ENCODE measurements at places on chromosomes 13 and 19.

- no peak for DNase-seq
These were observed 10.1 kb downstream of the ZNF714 start for GRCh38 chr19:21092109-21092508.

DNA sequence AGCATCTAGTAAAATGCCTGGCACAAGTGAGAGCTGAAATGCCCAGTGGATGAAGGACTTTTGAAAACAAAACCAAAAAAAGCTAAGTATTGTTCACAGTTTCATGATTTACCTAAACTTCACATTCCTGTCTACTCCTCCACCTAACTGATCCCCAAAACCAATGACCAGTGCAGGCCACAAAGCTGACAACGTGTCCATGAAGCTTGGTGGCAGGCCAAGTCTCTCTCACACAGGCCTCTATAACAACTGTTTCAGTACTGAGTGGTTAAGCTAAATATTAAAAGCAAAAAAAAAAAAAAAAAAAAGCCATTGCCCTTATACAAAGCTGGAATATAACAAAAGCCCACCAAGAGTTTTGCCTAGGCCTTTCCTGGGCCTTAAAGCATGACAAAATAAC, 36.4 kb downstream of the STK24 start:
- peak; percentile 46 for DNase-seq

- DNase-seq = no peak
These were observed 60.7 kb downstream of the ZAR1L start for GRCh38 chr13:32254416-32254815.

DNA sequence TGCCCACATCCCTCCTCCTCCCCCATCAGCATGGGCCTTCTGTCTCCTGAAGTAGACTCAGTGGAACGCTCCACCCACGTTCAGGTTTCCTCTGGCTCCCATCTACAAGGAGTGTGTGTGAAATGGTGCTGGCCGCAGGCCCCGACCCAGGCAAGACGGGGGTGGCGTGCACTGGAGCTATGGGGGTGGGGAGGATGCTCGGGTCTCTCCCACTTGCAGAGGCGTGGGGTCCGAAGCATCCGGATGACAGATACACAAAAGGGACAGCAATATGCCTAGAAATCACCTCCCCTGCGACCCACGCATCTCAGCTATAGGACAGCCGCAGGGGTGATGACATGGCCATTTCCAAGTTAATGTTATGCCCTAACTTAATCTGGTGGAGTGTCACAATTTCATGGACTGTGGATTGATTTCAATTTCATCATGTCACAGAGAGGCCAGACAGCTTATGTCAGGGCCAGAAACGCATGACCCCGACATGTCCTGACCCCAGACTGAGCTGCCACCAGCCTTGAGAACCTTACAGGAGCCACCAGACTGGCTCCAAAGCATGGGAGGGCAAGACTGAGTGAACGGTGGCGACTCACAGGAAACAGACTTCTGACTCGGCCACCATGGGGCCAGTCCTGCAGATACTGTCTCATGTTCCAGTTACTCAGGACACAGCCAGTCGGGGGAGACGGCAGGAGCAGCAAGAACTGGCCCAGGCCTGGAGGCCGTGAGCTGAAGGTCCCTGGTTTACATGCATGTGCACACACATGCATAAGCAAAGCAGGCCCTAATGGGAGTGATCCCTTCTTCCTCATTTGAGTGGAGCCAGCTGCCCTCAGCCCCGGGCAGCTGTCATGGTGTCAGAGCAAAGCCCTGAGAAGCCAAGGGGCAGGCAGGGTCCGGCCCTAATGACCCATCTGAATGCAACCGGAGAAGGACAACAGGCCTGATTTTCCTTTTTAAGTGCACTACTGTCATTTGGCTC, 82.2 kb downstream of the SLC7A1 start:
- DNase-seq = no peak

GRCh38 chr19:54231077-54231931, 8.5 kb upstream of the LILRB3 start:
- DNase-seq = peak; percentile 91

DNA sequence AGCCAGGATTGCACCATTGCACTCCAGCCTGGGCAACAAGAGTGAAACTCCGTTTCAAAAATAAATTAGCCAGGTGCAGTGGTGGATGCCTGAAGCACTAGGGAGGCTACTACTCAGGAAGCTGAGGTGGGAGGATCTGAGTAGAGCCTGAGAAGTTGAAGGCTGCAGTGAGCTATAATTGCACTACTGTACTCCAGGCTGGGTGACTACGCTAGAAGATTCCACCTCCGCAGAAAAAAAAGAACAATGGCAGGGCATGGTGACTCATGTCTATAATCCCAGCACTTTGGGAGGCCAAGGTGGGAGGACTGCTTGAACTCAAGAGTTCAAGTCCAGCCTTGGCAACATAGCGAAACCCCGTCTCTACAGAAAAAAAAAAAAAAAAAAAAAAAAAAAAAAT, 20.5 kb downstream of the HAUS8 start:
- DNase-seq = no peak

- no peak for DNase-seq
These were observed 90.9 kb downstream of the SIPA1L3 start for GRCh38 chr19:37997911-37998344.

DNA sequence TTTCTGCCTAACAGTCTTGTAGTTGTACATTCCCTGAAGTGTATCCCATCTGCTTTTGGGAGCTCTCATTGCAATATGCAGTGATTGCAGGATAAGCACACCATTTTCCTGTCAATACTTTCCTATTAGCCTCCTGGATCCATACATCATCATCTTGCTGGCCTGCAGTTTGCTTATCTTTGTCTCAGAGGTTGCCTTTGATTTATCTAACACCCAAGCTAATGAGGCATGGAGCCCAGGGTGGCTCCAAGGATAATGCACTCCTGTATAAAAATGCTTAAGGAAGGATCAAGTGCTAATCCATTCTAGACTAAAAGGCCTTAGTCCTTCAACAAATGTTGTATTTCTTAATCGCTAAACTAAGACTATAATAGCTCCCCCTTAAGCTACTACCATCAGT, 161.6 kb upstream of the OBI1 start:
- no peak for DNase-seq

- DNase-seq = no peak
These were observed 19.3 kb downstream of the CCNE1 start for GRCh38 chr19:29831041-29831548.

DNA sequence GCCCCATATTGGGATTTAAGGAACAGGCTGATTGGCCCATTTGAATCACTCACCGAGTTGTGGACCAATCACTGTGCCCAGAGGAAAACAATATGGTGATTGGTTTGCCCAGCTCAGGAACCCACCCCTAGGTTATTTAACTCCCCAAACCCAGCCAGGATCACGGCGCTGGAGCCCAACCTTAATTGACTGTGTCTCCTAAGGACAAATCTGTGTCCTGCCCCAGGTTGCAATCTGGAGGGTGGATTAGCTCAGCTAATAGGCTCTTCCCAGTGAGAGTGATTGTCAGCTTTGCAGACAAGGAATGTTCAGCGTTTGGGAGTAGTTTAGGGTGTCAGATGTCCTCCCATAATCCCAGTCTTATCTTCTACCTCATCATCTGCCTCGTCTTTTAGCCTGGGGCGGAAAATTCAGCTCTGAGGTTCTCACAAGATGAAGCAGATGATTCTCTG, 3.5 kb upstream of the ZNF358 start:
- DNase-seq = no peak

DNA sequence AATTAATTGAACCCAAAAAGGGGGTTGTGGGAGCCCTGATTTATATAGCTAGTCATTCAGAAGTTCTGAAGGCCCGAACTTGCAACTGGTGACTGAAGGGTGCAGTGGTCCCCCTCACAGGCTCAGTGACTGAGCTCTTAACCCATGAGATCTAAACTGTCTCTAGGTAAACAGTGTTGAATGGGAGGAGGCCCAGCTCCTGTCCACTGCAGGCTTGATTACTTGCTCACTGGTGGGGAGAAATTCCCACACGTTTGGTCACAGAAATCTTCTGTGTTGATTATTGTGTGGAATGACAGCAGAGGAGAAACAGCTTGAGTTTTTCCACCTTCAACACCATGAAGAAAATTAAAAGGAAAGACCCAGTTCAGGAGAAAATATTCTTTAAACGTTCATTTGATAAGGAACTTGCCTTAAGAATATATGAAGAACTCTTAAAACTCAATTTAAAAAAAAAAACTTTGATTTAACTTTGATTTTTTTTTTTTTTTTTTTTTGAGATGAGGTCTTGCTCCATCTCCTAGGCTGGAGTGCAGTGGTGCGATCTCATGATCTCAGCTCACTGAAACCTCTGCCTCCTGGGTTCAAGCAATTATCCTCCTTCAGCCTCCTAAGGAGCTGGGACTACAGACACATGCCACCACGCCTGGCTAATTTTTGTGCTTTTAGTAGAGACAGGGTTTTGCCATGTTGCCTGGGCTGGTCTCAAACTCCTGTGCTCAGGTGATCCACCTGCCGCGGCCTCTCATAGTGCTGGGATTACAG, 249.3 kb downstream of the UQCRFS1 start:
- DNase-seq = no peak

DNA sequence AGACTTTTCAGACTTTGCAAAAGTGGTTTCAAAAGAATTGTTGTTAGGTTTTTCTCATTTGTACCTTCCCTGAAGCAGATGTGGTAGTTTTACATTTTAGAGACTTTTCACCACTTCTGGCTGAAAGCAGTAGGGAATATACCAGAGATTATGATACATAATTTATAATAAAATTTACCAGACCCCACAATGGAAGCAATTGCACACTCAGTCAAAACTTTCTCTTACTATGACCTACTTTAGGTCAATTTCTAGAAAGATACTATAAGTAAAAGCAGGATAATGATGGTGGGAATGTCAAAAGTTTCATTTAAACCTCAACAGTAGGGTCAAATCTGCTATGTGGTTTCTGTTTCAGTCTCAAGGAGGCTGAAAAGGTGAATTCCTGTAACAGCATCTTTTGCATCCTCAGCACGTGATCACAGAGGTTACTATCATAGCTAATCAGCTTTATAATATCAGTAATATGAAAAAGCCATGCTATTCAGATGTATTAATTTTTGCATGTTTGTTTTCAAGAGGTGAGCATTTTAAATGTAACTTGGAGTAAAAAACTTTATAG, 26.9 kb downstream of the PCCA start:
- DNase-seq = no peak

DNA sequence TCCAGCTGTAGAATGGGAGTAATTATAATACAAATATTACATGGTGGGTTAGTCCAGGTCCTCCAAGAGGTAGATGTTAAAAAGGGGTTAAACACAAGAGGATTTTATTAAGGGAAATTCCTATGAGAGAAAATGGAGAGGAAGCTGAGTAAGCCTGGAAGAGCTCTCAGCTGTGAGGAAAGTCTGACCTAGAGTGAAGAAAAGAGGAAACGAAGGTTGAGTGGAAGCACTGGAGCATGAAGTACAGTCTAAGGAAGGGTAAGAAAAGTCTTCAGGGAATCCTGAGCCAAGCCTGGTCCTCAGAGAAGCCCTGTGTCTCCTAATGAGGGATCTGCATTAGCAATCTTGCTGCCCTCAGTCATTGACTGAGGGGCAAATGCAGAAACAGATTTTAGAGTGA, 506.2 kb downstream of the GPC5 start:
- DNase-seq = no peak

DNA sequence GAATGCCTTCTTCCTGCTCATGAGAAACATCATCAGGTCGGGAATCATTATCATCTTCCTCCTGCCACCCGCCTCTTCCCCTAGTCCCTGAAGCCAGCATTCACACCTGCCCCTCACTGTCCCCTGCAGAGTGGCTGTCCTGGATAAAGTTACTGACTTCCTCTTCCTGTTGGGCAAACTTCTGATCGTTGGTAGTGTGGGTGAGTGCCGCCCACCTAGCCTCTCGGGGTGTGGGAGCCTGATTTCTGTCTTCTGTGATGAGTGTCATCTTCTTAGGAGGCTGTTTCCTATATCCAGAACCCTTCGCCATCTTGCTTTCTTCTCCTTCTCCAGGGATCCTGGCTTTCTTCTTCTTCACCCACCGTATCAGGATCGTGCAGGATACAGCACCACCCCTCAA, 12.5 kb downstream of the SLC44A2 start:
- DNase-seq = no peak

GRCh38 chr13:100128373-100128772, 39.5 kb downstream of the PCCA start:
- no peak for DNase-seq

DNA sequence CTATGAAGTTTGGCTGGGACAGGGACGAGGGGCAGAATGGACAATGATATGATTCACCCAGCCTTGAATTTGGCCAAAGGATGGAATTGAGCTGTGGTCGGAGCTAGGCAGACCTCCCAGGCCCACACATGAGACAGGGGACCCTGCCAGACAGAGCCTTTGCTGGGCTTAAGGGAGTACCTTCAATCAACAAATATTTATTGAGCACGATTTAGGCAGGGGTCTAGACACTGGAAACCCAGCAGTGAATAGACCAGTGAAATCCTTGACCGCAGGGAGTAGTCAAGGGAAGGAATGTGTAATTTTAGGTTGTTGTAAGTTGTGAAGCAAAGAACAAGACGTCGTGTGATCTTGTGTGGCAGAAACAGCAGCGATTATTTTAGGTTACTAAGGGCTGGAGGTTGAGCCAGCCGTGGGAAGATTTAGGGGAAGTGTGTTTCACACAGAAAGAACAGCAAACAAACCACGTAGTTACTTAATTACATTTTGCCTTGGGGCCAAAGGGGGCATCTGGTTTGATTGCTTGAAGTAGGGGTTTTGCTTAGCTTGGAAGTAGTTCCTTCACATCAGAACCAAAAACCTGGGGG, 16.9 kb upstream of the AP1M2 start:
- no peak for DNase-seq

GRCh38 chr13:109345433-109345941, 440.9 kb downstream of the IRS2 start:
- no peak for DNase-seq

- DNase-seq = no peak
These were observed 197.7 kb downstream of the SLITRK6 start for GRCh38 chr13:85601526-85601925.

DNA sequence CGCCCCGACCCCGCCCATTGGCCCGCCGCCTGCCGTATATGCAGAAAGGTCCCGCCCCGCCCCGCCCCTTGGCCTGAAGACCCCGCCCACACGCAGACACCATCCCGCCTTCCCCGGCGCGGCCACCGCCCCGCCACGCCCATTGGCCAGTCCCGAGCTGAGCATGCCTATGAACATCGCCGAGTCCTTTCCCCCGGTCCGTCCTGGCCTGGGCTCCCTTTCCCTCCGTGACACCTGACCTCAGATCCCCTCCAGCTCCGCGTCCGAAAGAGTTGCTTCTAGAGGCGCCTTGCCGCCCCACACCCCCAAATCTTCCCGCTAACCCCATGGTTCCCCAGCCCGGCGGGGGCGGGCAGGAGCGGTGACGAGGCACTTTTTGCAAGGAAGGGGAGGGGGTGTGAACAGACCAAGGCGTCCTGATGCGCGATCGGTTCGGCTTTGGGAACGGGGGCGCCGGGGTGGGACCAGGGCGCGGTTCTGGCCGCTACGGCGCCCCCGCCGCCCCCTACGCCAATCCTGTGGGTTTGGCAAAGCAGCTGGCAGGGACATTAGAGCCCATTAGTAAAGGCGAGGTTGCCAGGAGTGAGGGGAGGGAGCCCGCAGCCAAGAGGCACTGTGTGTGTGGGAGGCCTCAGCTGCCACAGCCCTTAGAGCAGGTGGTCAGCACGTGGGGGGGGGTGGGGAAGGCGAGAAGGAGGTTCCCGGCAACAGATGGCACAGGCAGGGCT, 406 bp upstream of the NUMBL start:
- DNase-seq = peak; percentile 98

Measured in testis (tissue), 5 donors.